Thoracic aorta (tissue), 2 donors: ENCODE measurements at places on chromosomes 12 and 14.

DNA sequence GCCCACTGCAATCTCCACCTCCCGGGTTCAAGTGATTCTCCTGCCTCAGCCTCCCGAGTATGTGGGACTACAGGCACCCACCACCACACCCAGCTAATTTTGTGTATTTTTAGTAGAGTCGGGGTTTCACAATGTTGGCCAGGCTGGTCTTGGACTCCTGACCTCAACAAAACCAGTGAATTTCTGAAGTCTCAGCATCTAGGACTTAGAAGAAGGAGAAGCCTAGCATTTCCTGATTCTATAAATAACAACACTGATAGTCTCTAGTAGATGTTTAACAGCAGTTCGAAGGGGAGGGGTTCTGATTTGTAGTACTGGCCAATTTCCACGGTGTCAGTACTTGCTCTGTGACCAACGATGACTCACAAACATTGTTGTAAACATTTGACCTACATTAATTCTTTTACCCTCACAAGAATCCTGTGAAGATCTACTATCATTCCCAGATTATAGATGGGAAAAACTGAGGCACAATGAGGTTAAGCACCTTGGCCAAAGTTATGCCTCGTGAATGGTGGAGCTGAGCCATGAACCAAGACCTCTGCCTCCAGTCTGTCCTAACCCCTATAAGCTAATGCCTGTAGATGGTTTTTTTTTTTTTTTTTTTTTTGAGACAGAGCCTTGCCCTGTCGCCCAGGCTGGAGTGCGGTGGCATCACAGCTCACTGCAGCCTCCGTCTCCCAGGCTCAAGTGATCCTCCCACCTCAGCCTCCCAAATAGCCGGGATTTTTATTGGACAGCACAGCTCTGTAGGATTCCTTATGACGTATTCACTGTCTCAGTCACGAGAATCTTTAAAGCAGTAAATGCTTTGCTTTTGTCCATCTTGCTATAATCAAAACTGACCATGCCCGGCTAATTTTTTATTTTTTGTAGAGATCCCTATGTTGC is 5.2 kb downstream of the P2RX4 start:
- DNase-seq: no peak

- DNase-seq: no peak
These were observed 166.2 kb downstream of the LRRK2 start for GRCh38 chr12:40390980-40391379.

- no peak for DNase-seq
These were observed 56.8 kb downstream of the CDK17 start for GRCh38 chr12:96343347-96343954.

DNA sequence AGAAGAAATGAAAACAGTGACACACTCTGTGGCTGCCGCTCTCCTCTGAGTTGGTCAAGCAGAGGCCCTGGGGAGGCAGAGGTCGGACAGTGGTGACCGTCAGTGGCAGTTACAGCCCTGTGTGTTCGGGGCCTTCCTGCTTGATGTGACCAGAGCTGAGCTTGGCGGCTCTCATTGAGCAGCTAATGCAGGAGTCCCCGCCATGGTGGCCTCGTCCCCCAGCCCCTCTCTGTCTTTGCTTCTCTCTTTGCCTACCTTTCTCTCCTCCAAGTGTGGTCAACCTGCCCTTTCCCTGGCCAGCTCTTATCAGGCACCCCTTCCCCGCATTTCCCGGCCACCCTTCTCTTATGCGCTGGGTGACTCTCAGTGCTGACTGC is 362.8 kb downstream of the CACNA1C start:
- no peak for DNase-seq

- no peak for DNase-seq
These were observed 1.9 kb downstream of the BRI3BP start for GRCh38 chr12:124995200-124995961.

DNA sequence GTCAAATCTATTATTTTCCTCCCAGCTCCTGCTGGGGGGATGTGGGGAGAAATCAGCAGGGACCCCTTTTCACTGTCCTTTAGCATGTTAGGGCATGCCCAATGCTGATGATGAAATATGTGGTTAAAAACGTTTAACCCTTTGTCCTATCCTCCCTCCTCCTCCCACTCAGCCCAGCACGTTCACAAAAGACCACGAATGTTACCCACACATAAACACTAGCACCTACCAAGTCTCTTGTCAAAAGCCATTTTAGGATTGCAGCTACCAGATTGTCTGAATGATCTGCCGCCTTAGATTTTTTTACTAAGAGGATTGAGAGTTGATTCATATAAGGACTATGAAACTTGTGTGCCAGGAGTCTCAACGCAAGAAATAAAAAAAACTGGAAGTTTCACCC is 70.4 kb downstream of the TBK1 start:
- no peak for DNase-seq

DNA sequence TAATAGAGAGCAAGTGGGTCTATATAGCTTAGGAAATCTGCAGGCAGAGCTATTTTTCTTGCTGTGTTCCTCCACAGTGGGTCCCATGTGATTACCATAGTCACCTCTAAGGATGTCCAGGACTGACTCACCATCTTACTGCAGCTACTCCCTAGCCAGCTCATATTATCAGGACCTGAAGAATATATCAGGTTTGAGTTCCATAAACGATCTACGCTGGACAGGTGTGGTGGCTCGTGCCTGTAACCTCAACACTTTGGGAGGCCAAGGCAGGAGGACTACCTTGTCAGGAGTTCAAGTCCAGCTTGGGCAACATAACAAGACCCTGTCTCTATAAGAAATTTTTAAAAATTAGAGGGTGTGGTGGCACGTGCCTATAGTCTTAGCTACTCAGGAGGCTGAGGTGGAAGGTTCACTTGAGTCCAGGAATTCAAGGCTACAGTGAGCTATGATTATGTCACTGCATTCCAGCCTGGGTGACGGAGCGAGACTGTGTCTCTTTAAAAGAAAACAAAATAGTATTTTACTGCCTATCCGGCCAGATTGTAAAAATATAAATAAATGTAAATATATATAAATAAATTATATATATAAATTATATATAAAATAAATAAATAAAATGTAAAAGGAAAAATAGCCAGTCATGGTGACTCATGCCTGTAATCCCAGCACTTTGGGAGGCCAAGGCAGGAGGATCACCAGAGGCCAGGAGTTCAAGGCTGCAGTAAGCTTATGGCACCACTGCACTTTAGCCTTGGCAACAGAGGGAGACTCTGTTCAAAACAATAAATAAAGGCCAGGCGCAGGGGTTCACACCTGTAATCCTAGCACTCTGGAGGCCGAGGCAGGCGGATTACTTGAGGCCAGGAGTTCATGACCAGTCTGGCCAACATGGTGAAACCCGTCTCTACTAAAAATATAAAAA is 6.9 kb upstream of the SPRYD4 start:
- DNase-seq: no peak

GRCh38 chr14:87187786-87188185 is 805.2 kb downstream of the GALC start:
- no peak for DNase-seq

GRCh38 chr12:89733579-89734201 is 25.1 kb upstream of the ATP2B1 start:
- no peak for DNase-seq

GRCh38 chr12:89971880-89972279 is 263.2 kb upstream of the ATP2B1 start:
- no peak for DNase-seq

GRCh38 chr12:113655919-113656318 is 184.2 kb upstream of the LHX5 start:
- DNase-seq: no peak

GRCh38 chr12:132132609-132133430 is 11.3 kb downstream of the DDX51 start:
- DNase-seq: no peak

DNA sequence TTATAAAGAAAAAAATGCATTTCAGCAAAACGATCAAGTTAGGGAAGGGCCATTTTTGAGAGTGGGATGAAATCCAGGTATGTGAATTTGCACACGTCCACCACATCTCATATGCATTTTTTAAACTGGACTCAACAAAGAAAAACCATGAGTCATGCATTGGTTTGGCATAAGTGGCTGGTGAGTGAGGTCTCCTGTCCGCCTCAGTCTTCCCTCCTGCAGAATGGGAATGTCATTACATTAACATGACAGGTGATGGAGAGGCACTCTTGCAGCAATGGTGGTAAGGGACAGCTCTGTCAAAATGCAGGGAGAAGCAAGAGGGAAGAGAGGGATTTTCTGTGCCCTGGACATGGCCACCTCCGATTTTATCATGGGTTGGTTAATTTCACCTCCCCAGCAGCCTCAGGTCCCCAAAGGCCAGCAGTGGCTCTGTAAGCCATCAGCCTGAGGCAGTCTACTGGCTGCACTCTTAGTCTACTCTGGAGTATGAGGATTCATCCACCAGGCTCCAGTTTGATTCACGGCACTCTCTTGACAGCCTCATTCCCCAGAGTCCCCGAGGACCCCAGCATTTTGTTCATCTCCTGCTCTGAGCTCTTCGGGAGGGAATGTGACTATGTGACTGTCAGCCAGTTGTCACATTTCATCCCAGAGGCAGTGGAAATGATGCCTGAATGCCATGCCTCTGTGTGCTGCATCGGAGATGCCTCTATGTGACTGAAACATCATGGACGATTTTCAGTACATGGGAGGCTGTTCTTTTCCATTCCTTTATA is 17.1 kb upstream of the PWP1 start:
- no peak for DNase-seq

DNA sequence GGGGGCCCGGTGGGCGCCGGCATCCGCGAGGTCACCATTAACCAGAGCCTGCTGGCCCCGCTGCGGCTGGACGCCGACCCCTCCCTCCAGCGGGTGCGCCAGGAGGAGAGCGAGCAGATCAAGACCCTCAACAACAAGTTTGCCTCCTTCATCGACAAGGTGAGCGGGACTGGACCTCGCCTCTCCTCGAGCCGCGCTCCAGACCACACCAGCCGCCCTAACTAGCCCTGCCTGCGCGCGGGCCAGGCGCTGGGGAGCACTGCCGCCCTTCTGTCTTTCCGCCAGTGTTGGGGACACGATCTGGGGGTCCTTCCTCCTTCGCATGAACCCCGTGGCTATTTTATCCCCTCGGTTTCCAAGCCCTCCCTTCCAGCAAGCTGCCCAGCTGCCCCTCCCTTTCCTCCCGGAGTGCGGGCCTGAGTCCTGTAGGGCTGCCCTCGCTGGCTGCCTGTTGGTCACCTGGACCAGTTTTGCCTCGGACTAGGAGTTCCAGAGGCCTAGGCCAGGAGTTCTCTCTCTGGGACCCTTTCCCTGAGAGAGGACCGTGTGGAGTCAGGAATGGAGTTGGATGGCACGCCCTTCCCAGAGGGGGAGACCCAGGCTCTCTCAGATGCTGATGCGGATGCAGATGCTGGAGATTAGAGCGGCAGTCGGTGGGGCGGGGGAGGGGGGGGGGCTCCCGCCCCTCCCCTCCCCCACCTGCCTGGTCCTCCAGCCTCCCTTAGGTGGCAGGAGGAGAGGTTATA is 592 bp downstream of the KRT7 start:
- no peak for DNase-seq

DNA sequence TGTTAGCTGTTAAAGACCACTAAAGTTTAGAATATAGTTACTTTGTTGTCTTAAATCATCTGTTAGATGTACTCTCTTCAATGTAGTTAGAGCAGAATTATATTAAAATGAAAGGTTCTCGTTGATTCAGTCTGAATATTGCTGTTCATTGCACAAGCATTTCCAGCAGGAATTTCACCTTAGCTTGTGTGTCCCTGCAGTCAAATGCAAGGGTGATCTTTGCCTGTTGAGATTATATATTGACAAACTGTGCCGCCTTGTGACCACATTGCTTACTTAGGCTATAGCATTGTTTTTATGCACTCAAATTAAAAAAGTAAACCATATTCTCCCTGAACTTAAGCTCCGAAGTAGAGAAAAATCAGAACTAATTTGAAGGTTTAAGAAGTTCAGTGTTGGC is 39.5 kb downstream of the ATP2A2 start:
- DNase-seq: no peak

DNA sequence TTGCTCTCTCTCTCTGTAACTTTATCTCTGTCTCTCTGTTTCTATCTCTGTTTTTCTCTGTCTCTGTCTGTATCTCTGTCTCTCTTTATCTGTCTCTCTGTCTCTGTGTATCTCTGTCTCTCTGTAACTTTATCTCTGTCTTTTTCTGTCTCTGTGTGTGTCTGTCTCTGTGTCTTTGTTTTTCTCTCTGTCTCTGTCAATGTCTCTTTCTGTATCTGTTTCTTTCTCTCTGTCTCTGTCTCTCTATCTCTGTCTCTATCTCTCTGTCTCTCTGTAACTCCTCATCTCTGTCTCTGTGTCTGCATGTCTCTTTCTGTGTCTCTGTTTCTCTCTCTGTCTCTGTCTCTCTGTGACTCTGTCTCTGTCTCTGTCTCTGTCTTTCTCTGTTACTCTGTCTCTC is 51.7 kb downstream of the TMEM121 start:
- no peak for DNase-seq

DNA sequence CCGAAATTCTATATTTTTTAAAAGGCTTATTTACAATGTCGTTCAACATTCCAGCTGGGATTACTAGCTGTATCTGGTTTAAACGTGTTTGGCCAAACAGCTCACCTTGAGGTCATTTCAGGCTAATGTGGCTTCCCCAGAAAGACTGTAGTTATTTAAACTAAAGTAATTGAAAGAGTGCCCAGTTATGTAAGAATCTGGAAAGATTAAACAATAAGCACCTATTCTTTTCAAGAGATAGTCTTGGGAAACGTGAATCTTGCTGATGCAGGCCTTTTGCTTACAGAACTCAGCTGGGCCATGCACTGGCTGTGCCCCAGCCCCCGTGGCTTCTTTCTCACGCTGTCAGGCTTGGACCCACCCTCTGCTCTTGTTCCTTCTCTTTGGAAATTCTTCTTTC is 24.4 kb downstream of the GLRX5 start:
- DNase-seq: no peak

DNA sequence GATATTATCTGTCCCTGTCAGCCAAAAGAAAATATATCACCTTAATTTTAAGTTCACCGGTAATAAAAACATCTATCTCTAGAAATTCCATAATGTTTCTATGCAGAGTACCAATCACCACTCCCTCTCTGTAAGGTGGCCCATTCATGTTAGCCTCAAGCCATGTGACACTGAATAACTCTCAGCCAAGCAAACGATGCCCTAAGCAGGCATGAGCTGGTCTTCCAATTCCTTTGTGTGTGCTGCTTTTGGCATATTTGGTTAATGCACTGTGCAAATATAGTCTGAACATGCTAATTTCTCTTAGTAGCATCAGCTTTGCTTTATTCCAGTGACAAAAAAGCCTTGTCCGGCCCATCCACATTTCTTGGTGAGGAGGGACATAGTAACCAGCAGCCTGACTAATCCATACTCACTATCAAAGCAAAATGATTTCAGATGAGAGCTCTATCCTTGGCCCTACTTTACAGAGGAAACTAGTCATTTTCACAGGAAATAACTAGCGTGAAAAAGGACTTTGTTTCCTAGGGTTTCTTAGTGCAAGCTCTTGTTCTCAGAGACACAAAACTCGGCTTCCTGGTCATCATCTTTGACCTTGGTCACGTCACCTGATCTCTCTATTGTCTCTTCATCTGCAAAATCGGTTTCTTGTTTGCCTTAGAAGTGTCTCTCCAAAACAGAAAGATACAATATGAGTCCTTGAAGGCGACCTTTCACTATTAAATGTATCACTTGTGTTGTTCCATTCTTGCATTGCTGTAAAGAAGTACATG is 59.2 kb upstream of the RTRAF start:
- DNase-seq: no peak

GRCh38 chr14:91509878-91510170 is 286 bp downstream of the PPP4R3A start:
- peak; percentile 14 for DNase-seq

- no peak for DNase-seq
These were observed 35.7 kb downstream of the SSH1 start for GRCh38 chr12:108821407-108822397.
